ENCODE measurements at places on chromosomes 11 and 22.

DNA sequence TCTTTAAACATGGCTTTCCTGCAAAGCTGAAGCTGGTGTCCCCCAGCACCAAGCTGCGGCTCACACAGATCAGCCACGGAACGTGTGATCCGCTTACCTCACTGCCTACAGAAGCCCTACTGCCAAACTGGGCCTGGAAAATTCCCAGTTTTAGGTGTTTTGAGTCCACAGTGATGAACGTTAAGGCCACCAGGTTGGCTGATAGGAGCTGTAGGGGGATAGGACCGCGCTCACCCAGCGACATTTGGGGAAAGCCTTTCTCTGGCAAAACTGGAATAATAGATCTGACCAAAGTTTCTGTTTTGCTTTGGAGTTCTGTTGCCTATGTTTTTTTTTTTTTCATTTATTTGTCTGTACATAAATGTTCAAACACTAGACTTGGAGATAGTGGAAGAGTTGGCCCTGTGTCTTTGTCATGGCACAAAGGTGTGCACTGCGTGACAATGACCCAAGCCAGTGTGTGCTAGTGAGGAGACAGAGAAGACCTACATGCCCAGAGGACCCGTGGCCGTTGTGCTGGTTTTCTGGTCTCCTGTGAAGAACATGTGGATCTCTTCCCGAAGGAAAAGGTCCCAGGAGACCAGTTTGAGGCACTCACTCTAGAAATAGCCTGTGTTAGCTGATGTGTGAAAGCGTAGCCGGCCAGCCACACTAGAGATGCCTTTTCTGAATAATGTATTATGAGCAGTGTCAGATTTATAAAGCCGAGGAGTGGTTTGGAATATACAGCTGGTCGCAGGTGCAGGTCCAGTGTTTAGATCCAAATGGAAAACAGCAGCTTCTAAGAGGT is 15.0 kb downstream of the ASPHD2 start:
- DNase-seq = no peak

DNA sequence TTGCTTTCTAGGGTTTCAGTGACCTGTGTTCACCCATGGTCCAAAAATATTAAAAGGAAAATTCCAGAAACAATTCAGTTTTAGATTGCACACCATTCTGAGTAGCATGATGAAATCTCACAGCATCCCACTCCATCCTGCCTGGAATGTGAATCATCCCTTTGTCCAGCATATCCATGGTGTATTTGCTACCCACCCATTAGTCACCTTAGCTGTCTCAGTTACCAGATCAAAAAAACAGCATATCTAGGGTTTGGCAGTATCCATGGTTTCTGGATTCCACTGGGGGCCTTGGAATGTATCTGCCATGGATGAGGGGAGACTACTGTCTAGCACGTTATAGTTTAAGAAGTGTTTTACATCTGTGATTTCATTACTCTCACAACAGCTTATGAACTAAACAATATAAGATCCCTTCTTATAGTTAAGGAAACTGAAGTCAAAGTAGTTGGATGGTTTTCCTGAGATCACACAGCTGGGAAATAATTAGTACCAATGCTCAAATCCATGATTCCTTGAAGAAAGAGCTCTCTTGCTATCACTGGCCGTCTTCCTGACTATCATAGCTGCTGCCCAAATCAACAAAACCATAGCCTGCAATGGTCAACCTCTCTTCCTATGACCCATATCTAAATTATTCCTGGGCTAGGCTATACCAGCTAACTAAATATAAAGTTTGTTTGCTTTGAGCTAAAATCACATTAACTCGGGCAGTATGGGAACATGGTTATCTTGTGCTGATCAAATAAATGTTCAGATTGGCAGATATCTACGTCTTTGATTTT is 122.6 kb downstream of the MICAL2 start:
- DNase-seq = no peak

DNA sequence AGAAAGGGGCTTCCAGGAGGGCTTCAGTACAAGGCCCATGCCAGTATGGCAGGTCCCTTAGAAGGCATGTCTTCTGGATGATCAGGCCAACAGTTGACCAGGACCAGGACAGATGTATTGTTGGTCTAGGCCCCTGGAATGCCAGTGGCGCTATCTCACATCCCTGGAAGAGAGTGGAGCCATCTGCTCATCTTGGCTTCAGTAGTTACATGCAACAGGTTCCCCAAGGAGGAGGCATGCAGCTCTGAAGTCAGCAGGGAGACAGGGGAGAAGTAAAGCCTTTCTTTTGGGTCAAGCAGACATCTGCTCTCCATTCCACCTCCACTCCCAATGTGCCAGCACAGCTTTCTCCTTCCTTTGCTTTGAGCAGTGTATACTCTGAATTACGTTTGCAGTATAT is 244.1 kb downstream of the KIRREL3 start:
- DNase-seq = no peak

DNA sequence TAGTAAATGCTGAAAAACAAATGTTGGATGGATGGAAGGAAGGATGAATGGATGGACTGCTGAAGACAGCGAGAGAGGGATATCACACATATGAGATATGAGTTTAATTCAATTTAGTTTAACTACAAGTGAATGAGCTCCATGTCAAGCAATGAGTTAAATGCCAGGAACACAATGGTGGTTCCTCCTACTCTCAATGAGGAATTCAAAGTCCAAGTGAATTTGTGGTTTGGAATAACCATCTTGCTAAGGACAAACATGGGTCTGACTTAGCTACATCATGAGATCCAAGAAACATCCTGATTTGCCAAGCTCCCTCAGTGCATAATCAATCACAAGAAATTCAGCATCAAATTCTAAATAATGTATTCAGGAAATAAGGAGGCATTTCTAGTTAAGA is 26.1 kb upstream of the PPP2R1B start:
- DNase-seq = no peak

Measured in T follicular helper cell (primary cell).